ENCODE measurements at places on chromosomes 13 and 19.

DNA sequence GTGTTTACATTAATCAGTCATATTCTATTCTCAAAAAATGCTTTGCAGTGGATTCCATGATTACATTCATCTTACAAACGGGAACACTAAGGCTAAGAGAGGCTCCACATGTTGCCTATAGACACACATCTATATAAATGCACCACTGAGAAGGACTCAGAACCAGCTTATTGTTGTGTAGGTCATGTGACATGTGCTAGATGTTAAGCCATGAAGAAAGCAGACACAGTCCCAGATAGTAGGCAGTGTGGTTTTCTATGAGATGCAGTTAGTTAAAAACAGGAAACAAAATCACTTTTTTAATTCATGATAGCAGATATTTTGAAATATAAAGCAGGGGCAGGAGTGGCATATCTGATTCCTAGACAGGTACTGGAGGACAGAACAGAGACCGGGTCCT, 10.7 kb downstream of the SIGLEC6 start:
- no peak for DNase-seq

- peak; percentile 27 for DNase-seq
These were observed 133.9 kb downstream of the DCT start for GRCh38 chr13:94345374-94346195.

DNA sequence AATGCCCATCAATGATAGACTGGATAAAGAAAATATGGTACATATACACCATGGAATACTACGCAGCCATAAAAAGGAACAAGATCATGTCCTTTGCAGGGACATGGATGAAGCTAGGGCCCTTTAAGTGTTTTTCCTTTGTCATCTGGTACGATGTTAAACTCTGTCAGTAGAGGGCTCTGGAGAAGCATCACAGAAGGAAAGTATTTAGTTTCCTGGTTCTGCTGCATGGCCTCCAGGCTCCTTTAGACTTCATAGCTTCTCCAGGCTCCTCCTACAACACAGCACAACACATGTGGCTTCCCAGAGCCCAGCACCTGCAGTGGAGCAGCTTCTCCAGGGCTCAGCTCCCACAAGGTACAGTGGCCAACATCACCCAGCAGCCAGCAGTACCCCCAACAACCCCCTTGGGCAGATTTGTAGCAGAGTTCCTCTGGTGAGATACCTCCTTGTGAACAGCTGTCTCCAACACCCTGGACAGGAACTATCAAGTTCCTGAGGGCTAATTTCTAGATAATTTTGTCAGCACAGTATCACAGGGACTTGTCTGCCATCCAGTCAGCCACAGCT, 63.4 kb downstream of the KCTD12 start:
- DNase-seq = peak; percentile 74

DNA sequence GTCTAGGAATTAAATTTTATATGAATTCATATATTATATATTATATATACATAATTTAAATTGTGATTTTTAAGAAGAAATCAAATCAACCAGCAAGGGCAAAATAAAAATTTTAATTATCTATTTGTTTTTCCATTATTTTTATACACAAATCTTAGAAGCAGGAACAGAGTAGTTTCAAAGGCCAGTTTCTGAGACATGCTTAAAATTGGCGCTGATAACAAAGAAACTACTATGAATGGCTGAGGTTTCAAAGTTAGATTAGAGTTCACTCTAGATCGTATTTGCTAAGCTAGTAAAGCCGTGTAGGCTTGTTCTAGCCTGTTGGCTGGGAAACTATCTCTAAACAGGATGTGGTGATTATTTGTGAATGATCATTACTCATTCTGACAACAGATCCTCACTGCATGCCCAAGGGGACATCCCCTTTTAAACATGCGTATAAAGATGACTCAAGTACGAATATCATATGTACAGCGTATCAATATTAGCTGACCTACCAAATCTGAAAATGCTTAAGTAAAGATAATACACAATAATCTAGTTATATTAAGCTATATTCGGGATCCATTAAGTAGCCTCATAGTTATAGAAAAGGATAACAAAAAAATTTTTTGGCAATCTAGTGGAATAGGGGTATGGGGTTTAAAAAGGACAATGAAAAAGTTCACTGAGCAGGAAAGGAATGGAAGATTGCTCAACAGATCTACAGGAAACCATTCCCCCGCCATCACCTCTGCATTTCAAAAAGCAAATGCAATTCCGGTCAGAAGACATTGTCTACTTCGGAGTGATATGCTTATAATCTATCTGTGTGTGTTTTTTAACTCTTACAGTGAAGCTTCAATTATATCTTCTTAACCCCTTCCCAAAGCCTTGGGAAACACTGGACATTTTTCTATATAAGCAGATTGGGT, 150.1 kb downstream of the SHISA2 start:
- DNase-seq = no peak

- DNase-seq = no peak
These were observed 610.7 kb downstream of the SLITRK5 start for GRCh38 chr13:88281841-88282240.

Data from GM23248 (cell line).